CD4-positive, alpha-beta T cell treated with Interleukin-12 subunit alpha and Interleukin-12 subunit beta, for 1 hour (primary cell): ENCODE measurements at places on chromosomes 6 and 20.

DNA sequence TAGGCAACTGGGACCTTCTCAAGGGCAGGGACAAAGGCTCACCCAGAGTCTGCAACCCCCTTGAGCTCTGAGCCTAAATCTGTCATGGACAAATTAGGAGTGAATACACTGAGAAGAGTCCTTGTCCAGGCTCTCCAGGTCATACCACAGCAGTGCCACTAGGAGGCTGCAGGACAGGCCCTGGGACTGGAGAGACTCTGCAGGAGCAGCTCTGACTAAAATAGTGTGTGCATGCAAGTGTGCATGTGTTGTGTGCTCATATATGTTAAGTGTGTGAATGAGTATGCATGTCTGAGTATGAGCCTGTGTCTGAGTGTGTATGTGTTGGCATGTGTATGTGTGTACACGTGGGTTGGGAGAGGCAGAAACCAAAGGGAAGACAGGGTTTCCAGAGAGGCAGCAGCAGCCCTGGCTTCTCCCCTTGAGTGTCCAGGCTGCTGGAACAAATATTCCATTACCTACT, 27.1 kb downstream of the MRPL14 start:
- DNase-seq = no peak

DNA sequence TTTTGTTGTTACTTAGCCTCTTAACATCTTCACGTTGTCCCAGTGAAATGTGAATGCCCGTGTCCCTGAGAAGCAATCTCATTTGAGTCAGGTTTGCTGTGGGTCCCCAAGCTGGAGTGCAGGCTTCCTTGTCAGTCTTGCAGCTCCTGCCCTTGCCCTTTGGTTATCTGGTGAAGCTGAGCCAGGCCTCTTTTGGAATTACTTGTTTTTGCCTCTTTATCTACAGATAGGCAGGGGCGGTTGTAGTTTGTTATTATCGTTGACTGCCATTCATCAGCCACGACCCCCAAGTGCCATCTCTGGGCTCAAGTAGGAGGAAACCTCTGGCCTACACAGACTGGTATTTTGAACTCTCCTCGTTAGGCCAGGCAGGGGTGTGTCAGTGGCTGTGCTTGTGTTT, 2.2 kb downstream of the TMEM14C start:
- DNase-seq = no peak

DNA sequence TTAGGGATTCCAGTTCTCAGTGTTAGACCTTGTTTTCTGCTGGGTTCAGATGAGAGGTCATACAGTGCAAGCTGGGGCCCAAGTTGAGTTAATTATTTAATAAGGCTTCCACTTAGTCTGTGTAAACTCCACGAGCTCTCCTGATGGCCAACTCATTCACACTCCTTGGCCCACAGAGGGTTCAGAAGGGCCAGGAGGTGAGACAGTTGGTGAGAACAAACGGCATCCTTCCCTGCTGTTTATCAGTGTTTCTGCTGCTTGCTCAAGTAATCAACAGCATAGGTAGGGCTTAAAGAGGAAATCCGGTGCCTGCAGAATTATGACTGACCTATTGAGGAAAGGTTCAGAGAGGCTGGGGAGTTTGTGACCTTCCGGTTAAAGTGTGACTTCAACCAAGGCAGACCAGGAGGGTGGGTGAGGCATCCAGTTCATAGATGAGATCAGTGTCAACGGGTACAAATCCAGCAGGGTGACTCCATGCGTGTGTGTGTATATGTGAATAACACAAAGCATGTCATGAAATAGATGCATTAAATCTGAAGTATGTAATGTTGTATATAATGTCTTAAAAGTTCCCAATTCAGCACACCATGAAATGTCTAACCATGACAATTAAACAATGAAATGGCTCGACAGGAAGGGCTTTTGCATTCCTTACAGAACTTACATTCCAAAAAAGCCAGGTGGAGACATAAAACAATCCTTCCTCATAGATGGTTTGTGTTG, 37.4 kb upstream of the BCAS1 start:
- DNase-seq = no peak

DNA sequence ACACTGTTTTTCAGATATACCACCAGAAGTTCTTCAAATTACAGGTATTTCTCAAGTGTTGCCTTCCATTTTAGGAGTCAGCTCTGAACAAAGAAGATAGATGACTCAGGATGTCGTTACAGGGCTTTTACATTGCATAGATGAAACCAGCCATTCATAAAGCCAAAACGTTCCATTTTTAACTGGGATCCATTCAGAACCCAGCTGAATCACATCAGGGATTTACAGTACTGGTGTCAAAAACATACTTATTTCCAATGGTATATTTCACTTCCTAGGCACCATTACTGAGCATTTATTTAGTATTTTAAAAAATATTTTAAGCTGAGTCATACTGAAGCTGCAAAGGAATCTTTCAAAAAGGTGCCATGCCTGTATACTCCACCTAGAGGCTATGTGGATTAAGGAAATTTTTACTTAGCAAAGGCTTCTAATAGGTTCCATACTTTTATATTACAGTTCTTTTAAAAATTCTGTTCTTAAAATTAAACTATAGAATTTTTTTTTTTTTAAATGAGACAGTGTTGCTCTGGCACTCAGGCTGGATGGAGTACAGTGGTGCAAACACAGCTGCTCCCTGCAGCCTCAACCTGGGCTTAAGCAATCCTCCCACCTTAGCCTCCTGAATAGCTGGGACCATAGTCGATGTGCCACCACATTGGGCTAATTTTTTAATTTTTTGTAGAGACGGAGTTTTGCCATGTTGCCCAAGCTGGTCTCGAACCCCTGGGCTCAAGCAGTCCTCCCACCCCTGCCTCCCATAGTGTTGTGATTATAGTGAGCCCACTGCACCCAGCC, 2.6 kb downstream of the ASF1A start:
- peak; percentile 41 for DNase-seq

DNA sequence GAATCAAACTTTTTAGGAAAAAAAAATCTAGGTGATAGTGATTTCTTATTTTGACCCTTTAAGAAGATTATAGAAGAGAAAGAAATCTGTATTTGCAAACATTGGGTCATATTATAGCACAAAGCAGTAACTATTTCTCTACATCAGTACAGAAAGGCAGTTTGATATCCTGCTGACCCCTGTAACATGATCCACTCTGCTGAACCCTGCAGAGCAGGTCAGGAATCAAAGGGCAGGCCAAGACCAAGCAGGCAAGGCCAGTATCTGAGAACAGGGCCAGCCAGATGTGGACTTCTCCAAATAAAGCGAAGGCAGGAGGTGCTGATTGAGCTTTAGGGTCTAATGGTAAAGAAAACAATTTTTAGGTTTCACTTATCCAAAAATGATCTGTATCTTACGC, 239.4 kb downstream of the PTPRK start:
- DNase-seq = no peak

GRCh38 chr6:137259349-137259748, 40.2 kb upstream of the IFNGR1 start:
- DNase-seq = no peak

DNA sequence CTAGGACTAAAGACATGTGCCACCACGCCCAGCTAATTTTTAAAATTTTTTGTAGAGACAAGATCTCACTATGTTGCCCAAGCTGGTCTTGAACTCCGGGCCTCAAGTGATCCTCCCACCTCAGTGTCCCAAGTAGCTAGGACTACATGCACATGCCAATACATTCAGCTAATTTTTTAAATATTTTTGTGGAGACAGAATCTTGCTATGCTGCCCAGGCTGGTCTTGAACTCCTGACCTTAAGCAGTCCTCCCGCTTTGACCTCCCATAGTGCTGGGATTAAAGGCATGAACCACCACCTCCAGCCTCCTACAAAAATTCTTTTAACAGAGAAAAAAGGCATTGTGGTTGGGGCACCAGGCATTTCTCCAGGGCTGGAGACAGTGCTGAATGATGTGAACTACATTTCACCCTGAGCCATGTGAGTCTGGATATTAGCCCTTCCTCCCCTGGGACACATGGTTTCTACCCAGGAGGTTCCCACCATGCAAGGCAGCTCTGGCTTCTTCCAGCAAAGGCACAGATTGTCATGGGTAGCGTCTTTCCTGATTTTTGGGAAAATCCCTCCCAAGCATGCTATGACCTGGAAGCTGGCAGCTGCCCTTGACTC, 36.3 kb upstream of the CMTR1 start:
- DNase-seq = no peak

GRCh38 chr6:105797983-105798453, 288.1 kb upstream of the PRDM1 start:
- DNase-seq = no peak

DNA sequence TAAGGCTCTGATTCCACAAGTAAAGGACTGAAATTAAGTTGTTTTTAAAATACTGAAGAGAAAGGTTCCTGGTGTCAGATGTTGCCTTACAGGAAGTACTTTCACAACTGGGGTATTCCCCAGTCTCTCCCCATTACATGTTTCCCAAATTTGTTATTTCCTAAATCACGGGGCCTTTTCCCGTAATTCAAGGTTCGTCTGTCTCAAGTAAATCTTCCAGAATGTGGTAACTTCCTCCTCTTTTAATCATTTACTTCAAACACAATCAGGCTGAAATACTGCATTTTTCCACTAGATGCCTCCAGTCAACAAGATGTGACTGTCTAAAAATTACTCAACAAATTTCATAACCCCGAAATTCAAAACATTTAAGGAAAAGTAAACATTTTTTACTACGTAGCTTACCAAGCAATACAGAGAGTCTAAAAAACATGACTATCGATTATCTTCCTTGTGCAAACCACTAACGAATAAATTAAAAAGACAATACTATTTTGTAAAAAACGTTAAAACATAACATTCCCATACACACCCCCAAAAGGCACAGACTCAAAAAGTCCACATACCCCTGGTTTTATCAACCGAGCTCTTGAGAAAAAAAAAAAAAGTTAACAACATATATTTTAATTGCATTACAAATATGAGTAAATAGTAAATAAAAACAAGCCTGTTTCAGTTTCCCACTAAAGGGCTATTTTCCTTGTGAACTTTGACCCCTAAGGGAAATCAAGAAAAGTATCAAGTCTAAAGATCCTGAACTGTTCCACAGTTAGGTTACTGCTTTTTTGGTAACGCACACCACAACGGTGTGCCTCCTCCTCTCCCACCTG, 1.7 kb downstream of the SOD2 start:
- DNase-seq = peak; percentile 69

- no peak for DNase-seq
These were observed 147.1 kb upstream of the THEMIS start for GRCh38 chr6:128047989-128048388.

GRCh38 chr20:18647777-18648176, 59.9 kb downstream of the DTD1 start:
- no peak for DNase-seq

- DNase-seq = peak; percentile 87
These were observed 12.9 kb upstream of the ARMC2 start for GRCh38 chr6:108835218-108835850.

DNA sequence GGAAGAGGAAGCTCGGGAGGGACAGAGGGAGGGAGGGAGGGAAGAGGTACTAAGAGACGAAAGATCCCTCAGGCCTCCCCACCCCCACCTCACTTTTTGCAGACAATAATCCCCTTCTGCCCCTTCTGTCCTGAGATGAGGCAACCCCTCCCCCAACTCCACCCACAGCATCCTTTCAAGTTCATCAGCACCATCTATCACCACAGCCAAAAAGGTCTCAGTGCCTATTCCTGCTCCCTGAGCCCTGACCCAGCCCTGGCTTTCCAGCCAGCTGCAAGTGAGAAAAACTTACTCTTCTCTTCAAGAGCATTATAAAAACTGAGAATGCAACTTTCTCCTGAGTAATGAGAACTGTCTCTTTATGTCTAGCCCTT, 133.2 kb upstream of the LRFN2 start:
- no peak for DNase-seq

- no peak for DNase-seq
These were observed 13.6 kb downstream of the CDC5L start for GRCh38 chr6:44401138-44401537.

DNA sequence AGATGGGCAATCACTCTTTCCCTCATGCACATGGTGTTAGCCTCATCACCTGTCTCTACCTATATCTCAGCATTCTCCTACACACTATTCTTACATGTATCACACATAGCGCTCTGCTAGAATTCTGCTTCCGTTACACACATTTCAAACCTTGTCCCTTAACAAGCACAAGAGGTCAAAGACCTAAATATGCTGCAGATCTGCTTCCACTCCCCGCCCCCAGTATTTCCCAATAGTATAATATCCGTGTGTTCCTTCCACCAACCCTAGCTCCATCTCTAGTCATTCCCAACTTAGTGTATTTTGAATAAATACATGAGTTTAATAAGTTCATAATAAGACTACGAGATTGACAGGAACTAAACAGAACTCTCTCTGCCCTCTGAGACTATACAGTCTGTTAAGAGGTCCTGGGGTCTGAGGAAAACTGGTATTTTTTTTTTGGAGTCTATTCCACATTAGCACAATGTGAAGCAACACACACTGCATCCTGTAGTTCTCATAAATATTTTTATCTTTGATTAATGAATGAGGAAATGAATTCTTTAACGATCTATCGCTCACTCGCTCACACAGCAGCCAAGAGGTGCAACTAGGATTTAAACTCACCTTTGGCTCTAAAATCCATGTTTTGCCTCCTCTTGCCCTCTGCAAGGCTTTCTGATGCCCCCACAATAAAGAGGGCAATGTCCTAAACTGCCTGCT, 491.6 kb downstream of the QKI start:
- DNase-seq = no peak

DNA sequence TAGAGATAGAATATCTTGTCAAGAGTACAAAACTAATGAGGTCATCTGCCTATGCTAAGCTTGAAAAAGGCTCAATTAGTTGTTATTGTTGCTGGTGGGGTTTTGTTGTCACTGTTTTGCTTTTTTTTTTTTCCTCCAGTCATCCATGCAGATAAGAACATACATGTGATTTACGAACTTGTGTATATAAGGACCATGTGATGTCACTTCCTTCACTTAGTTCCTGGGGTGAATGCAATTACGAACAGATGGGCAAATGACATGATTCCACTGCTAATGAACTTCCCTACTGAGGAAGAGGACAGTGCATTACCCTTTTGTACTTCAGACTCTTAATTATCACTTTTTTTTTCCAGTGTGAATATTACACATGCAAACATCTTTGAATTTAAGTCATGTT, 1175.3 kb upstream of the GJE1 start:
- DNase-seq = no peak

DNA sequence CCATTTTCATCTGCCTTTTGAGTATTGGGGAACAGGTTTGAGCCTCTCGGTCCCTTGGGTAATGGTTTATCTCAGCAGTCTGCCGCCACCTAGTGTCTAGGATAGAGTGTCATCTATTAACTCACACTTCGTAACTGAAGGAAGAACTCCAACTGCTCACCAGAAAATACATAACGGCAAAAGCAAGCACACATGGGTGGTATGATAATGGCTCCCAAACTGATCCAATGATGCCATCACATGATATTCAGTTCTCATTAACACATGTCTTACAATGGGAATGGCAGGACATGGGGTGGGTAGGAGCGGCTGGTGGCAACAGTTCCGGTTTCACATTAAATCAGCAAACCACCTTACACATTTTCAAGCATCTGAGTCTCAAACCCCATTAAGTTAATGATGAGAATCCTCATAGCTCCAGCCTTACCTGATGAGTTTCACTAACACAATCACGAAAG, 110.7 kb upstream of the PHACTR1 start:
- DNase-seq = peak; percentile 37

DNA sequence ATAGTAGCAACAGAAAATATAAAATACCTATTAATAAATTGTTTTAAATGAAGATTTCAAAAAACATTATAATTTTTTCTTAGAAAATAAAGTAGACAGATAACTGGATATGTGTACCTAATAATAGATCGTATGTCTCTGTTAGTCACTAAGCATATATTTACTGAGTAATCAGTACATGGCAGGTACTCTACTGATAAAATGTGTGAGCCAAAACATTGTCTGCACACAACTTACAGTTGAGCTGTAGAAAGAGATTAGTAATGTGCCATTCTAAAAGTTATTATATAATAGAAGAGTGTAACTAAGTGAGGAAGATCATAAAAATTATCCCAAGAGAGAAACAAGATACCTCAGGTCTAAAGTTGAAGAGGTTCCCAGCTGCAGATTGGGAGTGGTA, 929.9 kb upstream of the EPHA7 start:
- DNase-seq = no peak
